NT2/D1 (cell line): ENCODE measurements at places on chromosomes 1 and 21.
A peak's percentile ranks its signal among the peaks of the same experiment; 100 is the strongest.

GRCh38 chr1:88890791-88891317, 513 bp downstream of the GTF2B start:
- DNase-seq, result no peak

GRCh38 chr21:37407719-37408420, 41.3 kb downstream of the DYRK1A start:
- DNase-seq, result no peak

DNA sequence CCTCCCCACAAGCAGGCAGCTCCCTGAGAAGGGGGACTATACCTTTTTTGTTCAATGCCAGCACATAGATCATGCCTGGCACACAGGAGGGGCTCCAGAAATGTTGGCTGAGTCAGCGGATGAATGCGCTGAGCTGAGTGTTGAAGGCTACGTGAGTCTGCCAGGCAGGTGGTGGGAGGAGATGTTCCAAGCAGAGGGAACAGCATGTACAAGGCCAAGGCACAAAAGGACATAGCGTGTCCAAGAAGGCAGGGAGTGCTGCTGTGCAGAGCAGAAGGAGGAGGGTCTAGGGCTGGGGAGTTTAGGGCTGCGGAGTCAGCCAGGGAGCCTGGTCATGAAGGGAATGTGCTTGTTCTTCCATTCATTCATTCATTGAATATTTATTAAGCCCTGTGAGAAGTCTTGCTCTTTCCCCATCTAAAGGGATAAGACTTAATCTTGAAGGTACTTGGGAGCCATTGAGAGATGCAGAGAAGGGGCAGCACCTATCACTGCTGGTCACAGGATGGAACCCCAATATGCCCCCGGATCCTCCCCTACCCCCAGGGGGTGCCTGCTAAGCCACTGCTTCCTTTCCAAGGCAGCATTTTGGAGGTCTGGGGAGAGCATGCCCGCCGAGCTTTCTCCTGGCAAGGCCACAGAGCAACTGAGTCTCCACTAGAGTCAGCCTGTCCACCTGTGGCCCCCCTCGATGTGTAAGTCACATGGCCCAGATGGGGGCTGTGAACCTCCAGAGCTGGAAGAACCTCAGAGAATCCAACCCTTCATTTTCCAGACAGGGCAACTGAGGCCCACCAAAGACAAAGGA, 31.2 kb upstream of the LAPTM5 start:
- no peak for DNase-seq

DNA sequence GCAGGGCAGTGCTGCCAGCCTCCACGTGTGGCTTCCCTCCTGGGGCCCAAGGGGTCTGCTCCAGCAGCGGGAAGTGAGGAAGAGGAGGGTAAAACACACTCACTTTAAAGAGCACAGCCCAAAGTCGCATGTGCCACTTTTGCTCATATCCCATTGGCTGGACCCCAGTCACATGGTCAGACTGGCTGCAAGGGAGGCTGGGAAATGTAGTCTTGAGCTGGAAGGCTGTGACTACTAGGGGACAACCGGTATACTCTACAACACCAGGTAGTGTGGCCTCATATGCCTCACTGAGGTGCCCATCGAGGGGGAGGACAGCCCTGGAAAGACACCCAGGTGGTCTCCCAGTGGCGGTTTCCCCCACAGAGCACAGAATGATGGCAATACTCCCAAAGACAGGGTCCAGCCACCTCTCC, 45.2 kb downstream of the CAMK2N1 start:
- peak; percentile 28 for DNase-seq

- DNase-seq, result no peak
Observed at GRCh38 chr1:44602634-44603628, 71.3 kb downstream of the TMEM53 start.

- DNase-seq, result no peak
Observed at GRCh38 chr21:17390569-17390968, 122.3 kb upstream of the CXADR start.

DNA sequence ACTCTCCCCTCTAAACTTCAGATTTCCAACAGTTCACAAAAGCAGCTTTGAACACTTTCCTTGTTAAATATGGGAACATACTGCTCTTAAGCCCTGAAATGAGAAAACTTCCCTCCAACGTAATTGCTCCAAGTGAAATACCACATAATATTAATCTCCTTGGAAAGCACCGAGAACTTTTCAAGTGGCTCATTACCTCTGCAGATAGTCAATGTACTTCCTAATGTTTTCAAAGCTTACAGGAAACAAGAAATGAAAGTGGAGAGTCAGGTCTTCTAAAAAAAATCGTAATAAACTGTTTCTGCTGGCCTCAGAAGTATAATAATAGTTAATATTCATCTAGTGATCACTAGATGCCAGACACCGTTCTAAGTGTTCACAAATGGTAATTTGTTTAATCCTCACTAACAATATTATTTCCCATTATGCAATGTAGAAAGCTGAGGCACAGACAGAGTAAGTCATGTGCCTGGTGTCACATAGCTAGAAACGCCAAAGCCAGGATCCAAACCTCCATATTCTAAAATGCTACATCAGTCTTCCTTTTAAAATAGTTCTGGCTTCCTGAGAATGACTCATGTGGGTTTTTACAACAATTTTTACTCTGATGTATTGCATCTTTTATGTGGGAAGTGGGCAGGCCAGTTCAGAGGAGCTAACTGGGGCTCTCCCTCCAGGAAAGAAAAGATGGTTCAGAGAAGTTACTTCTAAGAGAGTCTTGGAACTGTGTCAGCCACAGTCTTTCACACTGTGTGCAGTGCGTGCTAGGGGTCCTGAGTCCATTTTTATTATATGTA, 177.2 kb downstream of the PLPPR4 start:
- no peak for DNase-seq

DNA sequence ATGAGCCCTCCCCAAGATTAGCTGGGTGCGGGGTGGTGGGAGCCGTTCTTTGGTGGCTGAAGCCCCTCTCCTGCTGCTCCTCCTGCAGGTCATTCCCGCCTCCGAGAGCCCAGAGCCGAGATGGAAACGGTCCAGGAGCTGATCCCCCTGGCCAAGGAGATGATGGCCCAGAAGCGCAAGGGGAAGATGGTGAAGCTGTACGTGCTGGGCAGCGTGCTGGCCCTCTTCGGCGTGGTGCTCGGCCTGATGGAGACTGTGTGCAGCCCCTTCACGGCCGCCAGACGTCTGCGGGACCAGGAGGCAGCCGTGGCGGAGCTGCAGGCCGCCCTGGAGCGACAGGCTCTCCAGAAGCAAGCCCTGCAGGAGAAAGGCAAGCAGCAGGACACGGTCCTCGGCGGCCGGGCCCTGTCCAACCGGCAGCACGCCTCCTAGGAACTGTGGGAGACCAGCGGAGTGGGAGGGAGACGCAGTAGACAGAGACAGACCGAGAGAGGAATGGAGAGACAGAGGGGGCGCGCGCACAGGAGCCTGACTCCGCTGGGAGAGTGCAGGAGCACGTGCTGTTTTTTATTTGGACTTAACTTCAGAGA, 448 bp downstream of the G0S2 start:
- peak; percentile 18 for DNase-seq

DNA sequence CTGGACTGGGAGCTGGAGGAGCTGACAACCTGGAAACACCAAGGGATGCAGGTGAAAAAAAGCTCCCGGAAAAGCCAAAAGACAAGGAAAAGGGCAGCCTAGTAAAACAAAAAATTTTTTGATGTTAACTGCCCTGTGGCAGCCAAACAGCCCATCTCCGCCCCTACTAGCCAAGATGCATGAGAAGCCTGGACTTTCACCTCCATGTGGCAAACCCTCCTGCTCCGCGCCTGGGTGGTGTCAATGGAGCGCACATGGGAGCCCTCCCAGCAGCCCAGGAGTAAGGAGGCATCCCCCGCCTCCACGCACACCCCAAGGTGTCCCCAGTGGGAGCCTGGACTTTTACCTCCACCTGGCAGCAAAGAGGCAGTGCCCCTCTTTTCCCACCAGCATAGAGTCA, 30.5 kb downstream of the LEMD1 start:
- no peak for DNase-seq

- DNase-seq, result no peak
Observed at GRCh38 chr1:174169342-174169741, 10.0 kb downstream of the RABGAP1L start.

DNA sequence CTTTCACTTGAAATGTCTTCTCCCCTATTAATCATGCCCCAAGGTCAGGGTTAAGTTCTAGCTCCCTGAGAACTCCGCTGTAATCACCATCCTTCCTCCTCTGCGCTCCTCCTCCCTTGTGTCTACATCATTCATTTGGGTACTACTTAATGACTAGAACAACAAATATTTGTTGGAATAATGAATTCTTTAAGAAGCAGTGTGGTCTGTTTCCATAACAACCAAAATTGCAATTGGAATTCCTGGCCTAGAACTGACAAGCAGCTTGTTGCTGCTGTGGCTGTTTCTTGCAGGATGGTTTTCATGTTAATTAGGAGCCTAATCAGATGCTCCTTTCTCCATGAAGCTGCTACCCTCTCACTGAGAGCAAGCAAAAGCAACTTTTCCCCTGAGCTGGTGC, 192.5 kb downstream of the ZZZ3 start:
- DNase-seq, result peak; percentile 47

GRCh38 chr21:37429356-37429755, 62.8 kb downstream of the DYRK1A start:
- DNase-seq, result no peak

GRCh38 chr1:198550941-198551524, 10.6 kb upstream of the ATP6V1G3 start:
- DNase-seq, result no peak

DNA sequence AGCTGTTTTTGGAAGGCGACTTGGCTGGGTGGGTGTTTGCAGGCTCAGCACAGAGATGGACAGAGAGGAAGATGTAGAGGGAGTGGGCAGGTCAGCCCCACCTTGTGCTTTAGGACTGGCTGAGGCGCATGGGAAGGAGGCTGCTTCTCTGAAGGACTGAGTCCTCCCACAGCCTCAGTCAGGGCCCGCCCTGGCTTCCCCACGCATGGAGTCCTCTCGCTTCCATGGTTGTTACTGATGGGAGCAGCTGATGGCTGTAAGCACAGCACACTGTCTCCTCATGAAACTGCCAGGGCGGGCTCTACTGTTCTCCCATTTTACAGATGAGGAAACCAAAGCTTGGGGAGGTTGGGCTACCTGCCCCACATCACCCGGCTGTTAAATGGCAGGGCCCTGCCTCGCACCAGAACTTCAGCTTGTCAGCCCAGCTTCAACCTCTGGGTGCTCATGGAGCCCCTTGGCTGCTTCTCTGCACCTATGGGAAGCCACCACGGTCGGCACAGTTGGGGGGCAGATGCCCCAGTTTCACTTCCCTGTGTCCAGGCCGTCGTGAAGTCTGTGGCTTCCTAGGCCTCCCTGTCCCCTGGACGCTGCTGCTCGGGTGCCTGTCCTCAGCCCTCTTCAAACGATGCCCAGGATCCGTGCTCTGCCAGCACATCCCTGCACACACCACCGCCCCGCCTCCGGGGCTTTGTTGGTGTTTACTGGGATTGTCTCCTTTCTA, 2.4 kb downstream of the TMEM201 start:
- DNase-seq, result no peak

- DNase-seq, result no peak
Observed at GRCh38 chr21:45570826-45571601, 28.8 kb upstream of the SLC19A1 start.

DNA sequence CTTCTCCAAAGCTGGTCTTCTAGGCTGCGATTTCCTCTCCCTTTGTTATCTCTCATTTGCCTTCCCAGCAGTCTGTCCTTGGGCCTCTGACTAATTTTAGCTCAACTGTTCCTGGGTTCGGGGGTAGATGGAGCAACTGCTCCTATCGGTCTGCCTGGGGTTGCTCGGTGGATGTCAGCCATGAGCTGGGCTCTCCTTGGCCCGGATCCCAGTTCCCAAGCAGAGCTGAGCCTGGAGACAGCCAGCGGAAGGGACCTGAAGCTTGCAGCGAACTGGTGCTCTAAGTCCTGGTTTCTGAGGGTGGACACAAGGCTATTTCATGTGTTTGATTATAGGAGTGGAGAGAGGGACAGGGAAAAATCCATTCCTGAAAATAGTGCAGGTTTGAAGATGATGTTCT, 423.0 kb downstream of the RPS6KC1 start:
- DNase-seq, result peak; percentile 47

DNA sequence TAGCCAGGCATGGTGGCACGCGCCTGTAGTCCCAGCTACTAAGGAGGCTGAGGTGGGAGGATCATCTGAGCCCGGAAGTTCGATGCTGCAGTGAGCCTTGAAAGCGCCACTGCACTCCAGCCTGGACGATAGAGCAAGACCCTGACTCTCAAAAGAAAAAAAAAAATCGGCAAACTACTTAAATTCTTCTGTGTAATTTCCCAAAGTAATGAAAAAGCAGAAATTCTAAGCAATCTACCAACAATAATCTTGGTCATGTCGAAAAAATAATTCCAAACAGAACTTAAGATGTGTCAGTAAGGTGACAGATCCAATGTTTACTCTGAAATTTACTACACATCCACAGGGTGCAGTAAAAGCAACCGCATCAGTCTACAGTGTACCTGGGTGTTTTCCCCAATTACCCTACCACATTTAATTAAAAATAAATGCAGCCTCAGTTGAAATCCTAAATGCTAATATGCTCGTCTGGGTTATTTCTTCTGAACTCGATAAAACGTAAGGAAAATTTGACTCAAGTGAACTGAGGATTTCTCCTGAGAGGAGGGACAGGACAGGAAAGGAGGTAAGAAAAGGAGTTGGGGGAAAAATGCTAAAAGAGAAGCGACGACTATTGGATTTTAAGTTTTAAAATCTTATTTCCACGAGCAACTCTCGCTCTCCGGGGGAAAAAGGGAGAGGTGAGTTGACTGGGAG, 801 bp downstream of the EPRS1 start:
- no peak for DNase-seq

DNA sequence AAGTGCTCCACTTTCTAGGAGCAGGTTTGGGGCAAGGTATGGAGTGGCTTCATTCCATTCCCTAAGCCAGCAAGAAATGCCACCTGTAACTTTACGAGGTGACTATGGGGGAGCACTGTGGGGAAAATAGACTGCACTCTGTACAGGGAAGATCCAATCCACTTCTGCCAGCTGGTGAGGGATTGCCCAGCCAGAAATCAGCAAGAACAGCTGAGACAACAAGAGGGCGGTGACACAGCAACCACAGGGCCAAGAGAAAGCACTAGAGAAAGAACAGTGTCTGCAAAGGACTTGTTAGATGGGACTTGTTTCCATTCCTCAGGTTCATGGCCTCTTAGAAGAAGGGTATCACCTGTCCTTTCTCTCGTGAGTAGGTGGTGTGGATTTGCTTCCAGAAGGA, 19.6 kb downstream of the CAPN8 start:
- DNase-seq, result no peak

GRCh38 chr1:84008631-84009030, 9.7 kb upstream of the TTLL7 start:
- DNase-seq, result no peak

GRCh38 chr1:85571181-85571759, 9.3 kb upstream of the CCN1 start:
- no peak for DNase-seq
